ENCODE measurements at places on chromosomes 2 and 18. TPM values are rescaled to one million over a fixed set of nuclear protein-coding genes. Genes with fewer than 3 reads are reported as not detected.

The ACMSD gene
- not detected for total RNA-seq

The AGFG1 gene
- total RNA-seq = 75.0 TPM

The AQP12B gene
- not detected for total RNA-seq

The DSG1 gene
- total RNA-seq = not detected

The WDFY1 gene
- 63.9 TPM for total RNA-seq

The ZSCAN30 gene
- 21.5 TPM for total RNA-seq

The UPP2 gene
- not detected for total RNA-seq

The ASAP2 gene
- 59.0 TPM for total RNA-seq

The ZBTB7C gene
- under 0.01 TPM for total RNA-seq

The SLC9A4 gene
- total RNA-seq = not detected

The NGEF gene
- 6.2 TPM for total RNA-seq

Data from subcutaneous preadipocyte (primary cell).